ENCODE measurements at places on chromosomes 3 and 15.

DNA sequence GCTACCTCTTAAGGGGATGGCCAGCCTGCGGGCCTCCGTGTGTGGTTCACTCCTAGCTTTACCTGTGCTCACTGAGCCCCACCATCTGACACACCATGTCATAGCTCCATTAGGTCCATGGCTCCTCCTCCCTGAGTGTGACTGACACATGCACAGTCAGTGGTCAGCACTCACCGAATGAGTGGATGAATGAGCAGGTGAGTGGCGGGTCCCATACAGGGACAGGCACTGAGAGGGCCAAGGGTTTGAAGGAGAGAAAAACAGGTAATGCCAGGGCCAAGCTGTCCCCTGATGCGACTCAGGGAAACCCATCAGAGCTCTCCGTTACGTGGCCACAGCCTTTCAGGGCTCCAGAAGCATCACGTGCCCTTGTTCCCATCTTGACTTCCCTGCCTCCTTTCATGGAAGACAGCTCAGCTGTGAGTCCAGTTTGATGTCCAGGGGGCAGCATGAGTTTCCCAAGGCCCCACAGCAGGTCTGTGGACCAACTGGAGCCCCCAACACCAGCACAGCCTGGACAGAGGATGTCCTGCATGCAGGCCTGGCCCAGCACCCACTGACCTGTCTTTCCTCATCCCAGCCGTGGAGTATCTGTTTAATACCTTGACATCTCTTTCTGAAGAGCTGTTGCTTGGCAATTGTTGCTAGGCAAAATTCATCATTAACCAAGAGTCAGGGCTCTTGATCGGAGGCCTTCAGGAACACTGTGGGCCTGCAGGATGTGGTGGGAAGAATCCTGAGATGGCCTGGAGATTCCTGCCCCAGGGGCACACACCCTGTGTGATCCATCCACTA, 84.4 kb downstream of the PLXNA1 start:
- no peak for DNase-seq

DNA sequence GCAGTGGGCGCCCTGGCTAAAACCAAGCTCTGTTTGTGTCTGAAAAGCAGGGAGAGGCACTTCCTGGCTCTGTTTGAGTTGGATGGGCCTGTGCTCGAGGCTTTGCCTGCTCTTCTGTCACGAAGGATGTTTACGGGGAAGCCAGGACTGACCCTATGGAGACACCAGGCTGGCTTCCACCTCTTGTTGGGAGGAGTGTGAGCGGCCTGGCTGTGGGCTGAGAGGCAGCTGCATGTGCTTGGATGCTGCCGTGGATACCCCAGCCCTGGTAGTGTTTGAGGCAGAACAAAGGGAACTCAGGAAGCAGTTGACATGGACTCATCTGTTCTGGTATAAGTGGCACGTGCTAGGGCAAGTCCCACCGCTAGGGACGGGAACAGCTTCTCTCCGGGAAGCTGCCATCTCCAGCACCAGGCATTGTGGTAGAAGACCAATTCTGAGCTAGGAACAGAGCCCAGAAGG, 17.6 kb upstream of the SLC41A3 start:
- DNase-seq = no peak

GRCh38 chr15:48795901-48796300, 15.0 kb downstream of the CEP152 start:
- DNase-seq = no peak

DNA sequence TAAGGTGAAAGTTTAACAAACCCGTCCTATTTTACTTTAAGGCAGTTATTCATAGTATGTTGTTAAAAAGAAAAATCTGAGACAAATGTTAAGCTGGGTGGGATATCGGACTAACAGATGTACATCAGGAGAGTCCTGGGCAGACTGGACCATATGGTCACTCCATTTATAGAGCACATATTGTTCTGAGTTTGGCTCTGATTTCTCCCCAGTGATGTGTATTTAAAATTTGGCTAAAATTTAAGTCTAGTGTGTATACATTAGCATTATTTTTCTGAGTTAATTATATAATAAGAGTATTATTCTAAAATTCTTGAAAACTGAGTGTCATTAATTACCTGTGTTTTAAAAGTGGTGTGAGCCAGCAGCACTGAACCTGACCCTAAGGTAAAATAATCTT, 6.1 kb downstream of the GMPS start:
- no peak for DNase-seq

GRCh38 chr15:68676011-68676605, 97.3 kb downstream of the CORO2B start:
- DNase-seq = no peak

DNA sequence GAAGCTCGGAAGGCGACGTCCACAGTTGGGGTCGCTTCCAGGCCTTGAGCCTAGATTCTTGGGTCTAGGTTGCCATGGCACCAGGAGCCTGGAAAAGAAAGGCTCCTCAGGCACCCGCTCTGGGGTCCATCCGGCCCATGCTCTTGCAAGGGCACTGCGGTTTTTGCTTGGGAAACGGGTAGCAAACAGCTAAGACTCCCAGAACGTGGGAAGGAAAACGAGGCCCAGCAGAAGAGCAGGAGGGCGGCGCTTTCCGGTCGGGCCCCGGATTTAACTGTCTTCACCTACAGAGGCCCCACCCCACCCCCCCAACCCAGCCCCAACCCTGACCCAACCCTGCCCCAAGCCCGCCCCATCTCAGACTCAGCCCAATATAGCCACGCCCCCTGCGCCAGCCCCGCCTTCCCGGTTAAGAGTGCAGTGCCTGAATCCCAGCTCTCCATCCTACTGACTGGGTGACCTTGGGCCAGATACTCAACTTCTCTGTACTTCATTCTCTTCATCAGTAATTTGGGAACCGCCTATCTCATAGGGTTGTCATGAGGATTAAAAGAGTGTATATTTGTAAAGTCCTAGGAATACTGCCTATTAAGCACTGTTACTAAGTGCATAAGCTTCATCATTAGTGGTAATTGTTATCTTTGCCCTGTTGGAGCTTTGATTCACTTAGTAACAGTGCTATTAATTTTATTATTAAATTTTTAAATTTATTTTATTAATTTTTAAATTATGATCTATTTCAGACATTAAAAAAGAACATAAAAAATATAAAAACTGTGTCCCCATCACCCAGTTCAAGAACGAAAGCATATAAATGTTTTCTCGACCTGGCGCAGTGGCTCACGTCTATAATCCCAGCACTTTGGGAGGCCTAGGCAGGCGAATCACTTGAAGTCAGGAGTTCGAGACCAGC, 28.4 kb upstream of the SMAD6 start:
- DNase-seq = peak; percentile 32

DNA sequence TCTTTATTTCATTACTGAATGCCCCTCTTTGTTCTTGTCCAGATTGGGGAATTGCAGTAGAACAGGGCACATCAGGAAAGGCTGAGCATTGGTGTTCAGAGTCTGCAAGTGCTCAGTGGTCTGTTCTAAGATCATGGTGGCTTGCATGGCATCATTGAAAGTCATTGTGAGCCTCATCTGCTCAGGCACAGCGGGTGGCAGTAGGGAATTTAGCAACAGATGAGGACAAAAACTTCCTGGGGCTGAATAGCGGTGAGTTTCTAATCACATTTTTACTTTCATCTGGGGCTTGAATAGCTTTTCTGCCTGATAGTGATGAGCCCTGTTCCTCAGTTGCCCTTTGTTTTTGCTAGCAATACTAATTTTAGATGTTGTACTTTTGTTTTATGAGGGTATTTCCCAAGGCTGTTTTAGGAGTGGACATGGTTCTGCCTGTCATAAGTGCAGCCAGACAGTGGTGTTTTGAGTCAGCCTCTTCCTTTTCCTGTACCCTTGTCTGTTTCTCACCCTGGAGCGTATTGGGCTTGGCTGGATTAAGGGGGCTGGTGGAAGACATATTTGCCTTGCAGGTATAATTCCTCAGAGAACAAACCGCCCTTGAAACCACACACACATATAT, 127.2 kb upstream of the IL12A start:
- no peak for DNase-seq
